ENCODE measurements at places on chromosomes 7 and 10.

DNA sequence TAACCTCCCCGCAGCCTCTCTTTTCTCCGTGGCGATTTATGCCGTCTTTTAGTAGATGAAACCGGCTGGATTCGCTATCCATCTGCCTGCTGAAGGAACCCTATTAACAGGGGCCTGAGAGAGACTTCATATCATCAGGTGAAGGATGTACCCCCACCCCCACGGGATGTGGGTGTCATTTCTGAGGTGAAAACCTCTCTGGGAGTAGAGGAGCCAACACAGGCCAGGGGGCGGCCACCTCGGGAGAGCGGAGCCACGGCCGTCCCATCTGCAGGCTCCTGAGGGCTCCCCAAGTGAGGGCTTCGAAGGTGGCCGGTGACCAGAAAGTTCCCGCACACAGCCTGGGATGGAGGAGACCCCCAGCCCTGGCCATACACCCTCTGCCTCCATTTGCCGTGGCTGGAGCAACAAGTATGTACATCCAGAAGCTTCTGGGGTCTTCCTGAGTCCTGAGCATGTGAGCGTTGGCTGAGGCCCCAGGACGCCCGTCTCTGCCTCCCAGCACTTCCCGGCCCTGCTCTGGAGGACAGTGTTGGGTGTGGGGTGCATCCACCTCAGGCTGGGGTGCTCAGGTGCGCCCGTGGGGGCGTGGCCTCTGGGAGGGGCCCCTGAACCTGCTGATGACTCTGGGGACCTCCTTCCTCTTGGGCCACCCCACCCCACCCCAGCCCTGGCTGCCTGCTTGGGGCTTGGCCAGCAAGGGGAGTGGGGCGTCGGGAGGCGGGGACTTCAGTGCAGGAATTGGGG is 84.7 kb downstream of the NKX6-2 start:
- DNase-seq: no peak

DNA sequence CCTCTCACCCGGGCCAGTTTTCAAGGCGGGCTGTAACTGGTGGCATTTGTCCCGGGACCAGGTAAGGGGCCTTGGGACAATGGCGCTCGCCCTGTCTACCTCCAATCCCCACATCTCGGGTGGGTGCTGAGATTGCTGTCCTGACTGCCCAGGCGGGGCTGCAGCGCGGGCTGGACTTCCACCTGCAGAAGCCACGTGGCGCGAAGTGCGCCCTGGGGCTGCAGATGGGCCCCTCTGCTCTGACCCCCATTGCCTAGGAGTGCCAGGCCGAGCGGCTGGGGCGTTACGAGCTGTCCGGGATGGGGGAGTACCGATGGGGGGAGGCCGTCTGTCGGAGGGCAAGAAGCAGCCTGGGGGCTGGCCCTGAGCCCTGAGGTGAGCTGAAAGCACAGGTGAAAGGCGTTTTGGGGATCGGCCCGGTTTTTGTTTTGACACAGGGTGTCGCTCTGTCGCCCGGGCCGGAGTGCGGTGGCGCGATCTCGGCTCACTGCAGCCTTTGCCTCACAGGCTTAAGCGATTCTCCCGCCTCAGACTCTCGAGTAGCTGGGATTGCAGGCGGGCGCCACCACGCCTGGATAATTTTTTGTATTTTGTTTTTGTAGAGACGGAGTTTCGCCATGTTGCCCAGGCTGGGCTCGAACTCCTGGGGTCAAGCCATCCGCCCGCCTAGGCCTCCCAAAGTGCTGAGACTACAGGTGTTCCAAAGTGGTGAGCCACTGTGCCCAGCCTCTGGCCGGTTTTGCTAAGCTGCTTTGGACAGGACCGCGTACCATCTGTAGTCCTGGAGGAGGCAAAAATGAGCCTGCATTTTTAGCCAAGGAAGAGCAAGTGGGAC is at the start of gene SFXN2:
Gene SFXN2, plus strand, starts transcription at position 16 of the 835 bp plus-strand sequence. CDS start 12,001 bp downstream, outside the sequence.
- DNase-seq: peak; percentile 54

DNA sequence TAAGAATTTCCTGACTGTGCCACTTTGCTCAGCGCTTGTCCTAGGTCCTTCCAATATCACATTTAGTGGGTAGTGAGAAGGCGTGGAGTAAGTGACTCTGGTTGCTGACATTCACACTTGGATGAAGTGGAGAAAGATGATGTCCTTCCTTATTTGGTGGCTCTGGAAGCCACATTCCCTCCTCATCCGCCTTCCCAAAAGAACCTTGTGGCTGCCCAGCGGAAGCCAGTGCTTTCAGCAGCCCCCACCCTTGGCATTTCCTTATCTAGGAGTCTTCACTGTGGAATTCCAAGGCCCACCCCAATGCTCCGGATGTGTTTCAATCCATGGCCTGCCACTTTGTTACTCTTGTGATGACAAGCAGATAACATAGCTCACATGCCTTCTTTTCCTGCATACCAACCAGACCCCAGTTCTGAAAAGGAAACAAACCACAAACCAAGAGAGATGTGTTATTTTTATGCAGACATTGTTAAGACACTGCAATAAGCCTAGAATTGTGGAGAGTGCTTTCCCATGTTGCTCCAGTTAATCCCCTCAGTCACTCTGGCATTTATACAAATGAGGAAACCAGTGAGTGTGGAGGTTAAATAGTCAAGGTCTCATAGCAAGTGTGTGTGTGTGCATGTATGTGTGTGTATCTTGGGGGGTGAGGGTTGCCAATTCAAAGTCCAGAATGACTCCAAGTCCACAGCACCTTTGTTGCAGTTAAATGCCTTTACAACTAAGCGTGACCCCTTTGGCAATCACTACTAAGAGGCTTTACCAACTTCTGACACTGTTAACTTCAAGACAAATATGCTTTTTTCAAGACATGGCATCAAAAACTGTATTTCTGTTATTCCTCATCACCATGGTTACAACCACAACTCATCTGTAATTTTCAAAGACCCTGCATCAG is 10.3 kb upstream of the ANKRD1 start:
- DNase-seq: no peak

DNA sequence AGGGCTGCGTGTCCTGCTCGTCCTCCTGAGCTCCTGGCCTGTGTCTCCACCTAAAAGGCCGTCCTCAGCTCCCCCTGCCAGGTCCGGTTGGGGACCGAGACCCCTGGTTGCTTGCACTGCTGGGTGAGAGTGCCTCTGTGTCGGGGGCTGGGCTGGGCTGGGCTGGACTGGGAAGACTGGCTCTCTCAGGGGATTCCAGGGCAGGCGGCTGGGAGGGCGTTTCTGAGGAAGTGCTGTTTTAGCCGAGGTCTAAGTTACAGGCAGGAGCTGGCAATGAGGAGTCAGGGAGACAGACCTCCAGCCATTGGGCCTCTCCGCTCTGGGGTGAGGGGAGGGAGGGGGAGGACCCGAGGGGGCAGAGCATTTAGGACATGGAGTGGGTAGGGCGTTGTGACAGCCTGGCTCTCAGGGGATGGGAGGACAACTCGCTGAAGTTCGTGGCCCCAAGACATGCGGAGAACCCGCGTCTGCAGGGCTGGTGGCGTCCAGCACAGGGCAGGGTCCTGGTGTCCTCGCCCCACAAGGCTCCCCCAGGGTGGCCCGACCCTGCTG is 20.9 kb downstream of the FOXK1 start:
- no peak for DNase-seq

DNA sequence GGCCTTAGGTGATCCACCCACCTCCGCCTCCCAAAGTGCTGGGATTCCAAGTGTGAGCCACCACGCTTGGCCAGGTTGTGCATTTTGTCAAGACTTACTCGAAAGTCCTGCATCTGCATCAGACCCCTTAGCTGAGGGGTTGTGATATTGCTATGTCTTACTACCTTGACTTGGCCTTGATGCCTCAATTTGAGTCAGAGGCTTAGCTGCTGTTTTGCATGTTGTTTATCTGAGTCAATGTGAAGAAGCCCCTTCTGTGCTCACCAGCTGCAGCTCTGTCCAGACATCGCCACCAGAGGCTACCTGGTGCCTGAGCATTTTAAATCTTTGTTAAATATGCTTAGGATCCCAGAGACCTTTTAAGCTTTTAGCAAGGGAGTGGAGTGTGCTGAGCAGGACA is 18.1 kb downstream of the UBE2D4 start:
- DNase-seq: no peak

GRCh38 chr10:80324891-80325364 is 31.6 kb downstream of the DYDC1 start:
- DNase-seq: no peak

Data from activated CD4-positive, alpha-beta T cell treated with anti-CD3 and anti-CD28 coated beads for 4 hours (primary cell).